ENCODE measurements at places on chromosomes 6 and 20. TPM values are rescaled to one million over a fixed set of nuclear protein-coding genes. Genes with fewer than 3 reads are reported as not detected.

DNA sequence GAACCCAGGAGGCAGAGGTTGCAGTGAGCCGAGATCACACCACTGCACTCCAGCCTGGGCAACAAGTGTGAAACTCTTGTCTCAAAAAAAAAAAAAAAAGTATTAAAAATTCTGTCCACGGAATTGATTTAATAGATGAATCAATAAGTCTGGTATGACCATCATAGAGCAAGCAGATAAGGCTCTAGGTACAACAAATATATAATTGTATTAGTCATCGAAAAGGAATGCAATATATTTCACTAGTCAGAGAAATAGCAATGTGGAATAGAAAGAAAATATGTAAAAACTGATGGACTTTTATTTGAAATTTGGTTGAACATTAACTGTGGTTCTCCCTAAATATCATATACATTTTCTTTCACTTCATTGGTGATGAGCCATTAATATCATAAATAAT is 476.8 kb upstream of the AGPAT4 start:
- no peaks in the 10 kb centered on the region for H3K36me3 ChIP-seq
- no peak for DNase-seq
- H3K27ac ChIP-seq: no peak overlapping the region
- no peak overlapping the region for H3K4me3 ChIP-seq
- H3K27me3 ChIP-seq: no peaks in the 10 kb centered on the region
- no peaks in the 10 kb centered on the region for H3K4me1 ChIP-seq

- DNase-seq: no peak
- H3K27ac ChIP-seq: no peak overlapping the region
- H3K4me1 ChIP-seq: no peaks in the 10 kb centered on the region
- no peaks in the 10 kb centered on the region for H3K36me3 ChIP-seq
- H3K27me3 ChIP-seq: no peaks in the 10 kb centered on the region
- no peak overlapping the region for H3K4me3 ChIP-seq
Observed at GRCh38 chr6:127949251-127949650, 48.4 kb upstream of the THEMIS start.

GRCh38 chr6:6915219-6915618 is 192.5 kb upstream of the RREB1 start:
- no peaks in the 10 kb centered on the region for H3K27me3 ChIP-seq
- H3K27ac ChIP-seq: peak overlapping the region; percentile 77
- DNase-seq: no peak
- H3K4me1 ChIP-seq: peaks cover 32% of the 10 kb centered on the region
- H3K4me3 ChIP-seq: peak overlapping the region; percentile 27
- H3K36me3 ChIP-seq: no peaks in the 10 kb centered on the region

- no peak for DNase-seq
- H3K27me3 ChIP-seq: no peaks in the 10 kb centered on the region
- H3K4me1 ChIP-seq: no peaks in the 10 kb centered on the region
- peaks cover 22% of the 10 kb centered on the region for H3K36me3 ChIP-seq
Observed at GRCh38 chr6:38580030-38580429, 59.7 kb downstream of the BTBD9 start.

DNA sequence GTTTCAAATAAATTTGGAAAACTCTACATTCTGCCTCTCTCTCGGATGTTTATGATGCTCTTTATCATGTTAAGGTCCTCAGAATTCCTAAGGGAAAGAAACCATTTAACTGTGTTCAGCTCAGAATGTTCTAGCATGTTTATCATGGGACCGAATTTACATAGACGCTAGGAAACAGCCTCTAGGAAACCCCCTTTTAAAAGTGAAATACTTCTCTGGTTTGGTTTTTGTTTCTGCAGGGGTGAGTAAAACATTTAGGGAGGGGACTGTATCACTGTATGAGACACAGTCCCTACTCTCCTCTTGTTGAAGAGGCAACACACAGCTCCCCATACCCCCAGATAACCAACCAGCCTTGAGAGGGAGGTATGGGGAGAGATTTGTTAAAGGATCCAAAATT is 267.6 kb upstream of the SUPT3H start:
- H3K27ac ChIP-seq: no peak overlapping the region
- no peak for DNase-seq

DNA sequence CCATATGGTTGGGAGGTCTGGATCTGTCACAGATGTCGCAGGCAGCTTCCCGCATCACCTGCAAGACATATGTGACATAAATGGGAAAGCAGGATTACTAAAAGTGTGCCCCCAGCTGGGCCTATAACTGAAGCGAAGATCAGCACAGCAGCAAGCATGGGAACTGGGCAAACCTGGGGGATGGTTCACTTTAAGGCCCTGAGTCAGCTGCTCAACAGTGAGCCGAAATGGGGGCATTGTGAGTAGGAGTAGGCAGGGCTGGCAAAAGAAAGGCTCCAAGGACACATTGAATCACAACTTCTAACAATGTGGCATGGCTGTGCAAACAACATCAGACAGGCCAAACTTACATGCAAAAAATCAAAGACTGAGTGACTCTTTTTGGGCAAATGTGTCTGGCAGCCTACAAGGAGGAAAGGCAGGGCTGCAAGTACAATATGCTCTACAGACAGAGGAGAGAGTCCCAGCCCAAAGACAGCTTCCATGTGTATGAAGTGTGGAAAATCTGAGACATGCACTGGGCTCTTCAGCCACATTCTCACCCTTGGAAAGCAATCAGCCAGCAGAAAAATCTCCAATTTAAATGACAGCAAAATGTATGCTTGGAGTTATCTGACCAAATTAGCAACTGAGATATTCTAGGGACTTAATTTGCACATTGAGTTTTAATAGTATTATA is 531.0 kb upstream of the MMS22L start:
- no peak for DNase-seq
- no peak overlapping the region for H3K27ac ChIP-seq
- no peaks in the 10 kb centered on the region for H3K4me1 ChIP-seq
- no peaks in the 10 kb centered on the region for H3K27me3 ChIP-seq
- no peak overlapping the region for H3K4me3 ChIP-seq

DNA sequence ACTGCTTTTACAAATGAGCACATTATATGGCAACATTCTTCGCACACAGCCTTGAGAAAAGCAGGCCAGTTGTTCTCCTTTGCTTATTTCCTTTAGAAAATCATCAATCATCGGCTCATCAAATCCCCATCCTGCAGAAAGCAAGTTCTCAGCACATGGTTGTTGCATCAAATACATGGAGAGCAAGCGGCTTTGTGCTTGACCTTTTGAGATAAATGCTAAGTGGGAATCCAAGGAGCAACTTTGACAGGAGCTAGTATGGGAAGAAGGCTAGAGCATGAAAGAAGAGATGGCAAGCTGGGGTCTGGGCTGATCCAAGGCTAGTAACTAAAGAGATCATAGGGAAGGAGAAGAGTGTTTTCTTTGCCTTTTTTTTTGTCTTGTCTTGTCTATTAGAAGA is 43.2 kb upstream of the ADTRP start:
- no peaks in the 10 kb centered on the region for H3K27me3 ChIP-seq
- no peaks in the 10 kb centered on the region for H3K36me3 ChIP-seq
- no peaks in the 10 kb centered on the region for H3K4me1 ChIP-seq
- no peak overlapping the region for H3K27ac ChIP-seq
- DNase-seq: no peak
- no peak overlapping the region for H3K4me3 ChIP-seq

DNA sequence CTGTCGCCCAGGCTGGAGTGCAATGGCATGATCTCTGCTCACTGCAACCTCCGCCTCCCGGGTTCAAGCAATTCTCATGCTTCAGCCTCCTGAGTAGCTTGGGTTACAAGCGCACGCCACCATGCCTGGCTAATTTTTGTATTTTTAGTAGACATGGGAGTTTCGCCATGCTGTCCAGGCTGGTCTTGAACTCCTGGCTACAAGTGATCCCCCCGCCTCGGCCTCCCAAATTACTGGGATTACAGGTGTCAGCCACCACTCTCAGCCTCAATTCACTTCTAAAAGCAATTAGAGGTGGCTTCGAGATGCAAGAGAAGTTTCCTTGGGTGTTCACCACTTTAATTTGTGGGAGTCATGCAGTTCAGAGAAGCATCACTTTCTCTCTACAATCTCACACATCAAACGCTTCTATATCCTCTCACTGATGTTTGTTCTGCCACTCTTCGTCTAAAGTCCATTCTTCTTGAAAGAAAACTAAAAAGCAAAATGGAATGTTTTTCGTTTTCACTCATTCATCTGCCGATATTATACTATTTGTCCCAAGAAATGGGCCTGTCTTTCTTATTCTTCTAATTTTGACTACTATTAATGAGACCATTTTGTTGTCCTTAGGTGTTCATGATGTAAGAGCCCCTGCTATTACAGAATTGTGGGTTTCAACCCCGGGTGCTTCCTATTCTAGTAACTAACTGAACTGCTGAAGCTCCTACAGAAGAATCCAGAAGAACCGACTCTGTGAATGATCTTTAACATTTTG is 38.3 kb upstream of the ENPP1 start:
- H3K36me3 ChIP-seq: no peaks in the 10 kb centered on the region
- no peak overlapping the region for H3K4me3 ChIP-seq
- no peaks in the 10 kb centered on the region for H3K27me3 ChIP-seq
- no peak for DNase-seq

- peaks cover 10% of the 10 kb centered on the region for H3K4me1 ChIP-seq
- DNase-seq: no peak
- H3K27ac ChIP-seq: peak overlapping the region; percentile 10
- H3K4me3 ChIP-seq: no peak overlapping the region
- no peaks in the 10 kb centered on the region for H3K27me3 ChIP-seq
Observed at GRCh38 chr6:30861257-30862048, 22.9 kb upstream of the DDR1 start.

- H3K27me3 ChIP-seq: no peaks in the 10 kb centered on the region
- no peaks in the 10 kb centered on the region for H3K36me3 ChIP-seq
- DNase-seq: no peak
- H3K4me3 ChIP-seq: no peak overlapping the region
Observed at GRCh38 chr20:12049125-12049524, 131.4 kb downstream of the BTBD3 start.

DNA sequence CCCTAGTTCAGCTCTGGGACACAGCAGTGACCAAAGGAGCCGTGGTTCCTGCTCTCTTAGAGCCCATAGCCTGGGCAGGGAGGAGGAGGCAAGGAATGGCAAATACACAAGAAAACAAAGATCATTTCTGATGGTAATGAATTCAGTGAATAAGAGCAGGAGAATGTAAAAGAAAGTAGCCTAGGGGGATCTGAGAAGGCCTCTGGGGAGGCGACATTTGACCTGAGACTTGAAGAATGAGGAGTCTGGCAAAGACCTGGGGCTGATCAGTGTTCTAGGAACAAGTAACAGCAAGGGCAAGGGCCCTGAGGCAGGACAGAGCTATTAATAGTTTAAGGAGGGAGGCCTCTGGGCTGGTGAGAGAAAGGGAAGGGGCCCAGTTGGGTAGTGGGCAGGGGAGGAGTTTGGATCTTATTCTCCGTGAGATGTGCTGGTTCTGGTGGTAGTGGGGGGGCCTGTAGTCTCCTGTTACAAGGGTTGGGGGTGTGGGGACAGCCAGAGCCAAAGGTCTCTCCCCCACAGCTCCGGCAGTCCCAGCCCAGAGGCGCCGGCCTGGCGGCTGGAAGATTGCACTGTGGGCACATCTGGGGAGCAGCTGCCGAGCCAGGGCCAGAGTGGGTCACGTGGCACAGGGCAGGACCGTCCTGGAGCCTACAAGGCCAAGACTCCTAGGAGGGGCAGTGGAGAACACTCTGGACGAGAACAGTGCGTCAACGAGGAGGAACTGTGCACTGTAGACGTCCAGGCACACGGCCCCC is 9.3 kb upstream of the ID1 start:
- H3K27me3 ChIP-seq: no peaks in the 10 kb centered on the region
- peak; percentile 65 for DNase-seq
- H3K36me3 ChIP-seq: no peaks in the 10 kb centered on the region
- peak overlapping the region; percentile 81 for H3K27ac ChIP-seq
- H3K4me1 ChIP-seq: no peaks in the 10 kb centered on the region
- no peak overlapping the region for H3K4me3 ChIP-seq

DNA sequence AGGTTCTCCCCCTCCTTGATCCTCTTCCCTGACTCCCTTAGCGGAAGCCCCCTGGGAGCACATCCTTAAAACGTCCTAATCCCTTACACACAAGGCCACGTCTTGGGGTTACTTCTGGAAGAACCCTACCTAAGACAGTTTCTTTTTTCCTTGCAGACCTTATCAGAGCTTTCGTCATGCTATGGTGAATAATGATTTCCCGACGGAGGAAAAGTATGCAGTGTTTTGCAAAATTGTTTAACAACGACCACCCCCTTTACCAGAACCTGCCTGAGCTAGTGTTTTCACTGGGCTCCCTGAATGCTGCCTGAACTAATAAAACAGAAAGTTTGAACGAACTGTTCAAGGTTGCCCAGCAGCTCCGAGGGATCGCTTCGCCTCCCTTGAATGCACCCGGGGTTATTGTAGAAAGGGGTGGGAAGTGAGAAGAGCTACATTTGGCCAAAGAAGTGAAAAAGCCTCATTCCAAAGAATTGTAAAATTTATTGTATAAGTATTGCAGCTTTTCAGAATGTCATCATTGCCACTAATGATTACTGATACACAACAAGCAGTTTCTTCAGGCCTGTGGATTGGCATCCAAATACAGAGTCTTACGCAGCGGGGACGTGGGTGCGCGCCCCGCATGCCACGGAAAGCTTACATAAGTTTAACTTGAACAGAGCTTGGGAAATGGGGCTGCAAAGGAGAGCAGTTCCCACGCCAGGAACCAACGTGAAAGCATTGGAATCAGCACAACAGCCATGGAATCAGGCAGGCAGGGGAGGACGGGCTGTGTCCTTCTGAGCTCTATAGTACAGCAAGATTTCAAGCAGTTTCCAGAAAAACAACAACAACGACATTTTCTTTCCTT is 27.9 kb upstream of the ZBP1 start:
- H3K4me3 ChIP-seq: no peak overlapping the region
- no peak for DNase-seq
- H3K36me3 ChIP-seq: peaks cover 9% of the 10 kb centered on the region
- H3K27ac ChIP-seq: no peak overlapping the region
- no peaks in the 10 kb centered on the region for H3K4me1 ChIP-seq

- DNase-seq: no peak
- no peaks in the 10 kb centered on the region for H3K27me3 ChIP-seq
- H3K36me3 ChIP-seq: no peaks in the 10 kb centered on the region
- no peak overlapping the region for H3K4me3 ChIP-seq
- no peaks in the 10 kb centered on the region for H3K4me1 ChIP-seq
Observed at GRCh38 chr6:19349429-19349828, 487.7 kb upstream of the ID4 start.

GRCh38 chr6:20806669-20807068 is 272.4 kb downstream of the CDKAL1 start:
- DNase-seq: no peak
- H3K4me3 ChIP-seq: no peak overlapping the region
- H3K4me1 ChIP-seq: peaks cover 19% of the 10 kb centered on the region
- H3K27ac ChIP-seq: no peak overlapping the region
- H3K27me3 ChIP-seq: no peaks in the 10 kb centered on the region

GRCh38 chr6:159691963-159692287 is 1.1 kb downstream of the SOD2 start:
- DNase-seq: no peak
- peaks cover 42% of the 10 kb centered on the region for H3K4me1 ChIP-seq
- H3K27ac ChIP-seq: peak overlapping the region; percentile 97
- peak overlapping the region; percentile 95 for H3K4me3 ChIP-seq
- peaks cover 44% of the 10 kb centered on the region for H3K36me3 ChIP-seq

GRCh38 chr6:162940426-162940825 is 212.7 kb downstream of the PACRG start:
- no peaks in the 10 kb centered on the region for H3K4me1 ChIP-seq
- no peaks in the 10 kb centered on the region for H3K27me3 ChIP-seq
- no peak for DNase-seq
- no peaks in the 10 kb centered on the region for H3K36me3 ChIP-seq
- no peak overlapping the region for H3K4me3 ChIP-seq

PDE10A gene
- 3.5 TPM for total RNA-seq

CLPSL2 gene
- total RNA-seq: not detected

DEFB113 gene
- total RNA-seq: not detected

FABP7 gene
- not detected for total RNA-seq

ISM1 gene
- total RNA-seq: 1.0 TPM

DCDC2 gene
- total RNA-seq: 2.8 TPM

MEI4 gene
- not detected for total RNA-seq

GSTA2 gene
- total RNA-seq: 2.9 TPM
